Right ventricle myocardium superior (tissue), 1 donor: ENCODE measurements at places on chromosomes 5 and 9.

DNA sequence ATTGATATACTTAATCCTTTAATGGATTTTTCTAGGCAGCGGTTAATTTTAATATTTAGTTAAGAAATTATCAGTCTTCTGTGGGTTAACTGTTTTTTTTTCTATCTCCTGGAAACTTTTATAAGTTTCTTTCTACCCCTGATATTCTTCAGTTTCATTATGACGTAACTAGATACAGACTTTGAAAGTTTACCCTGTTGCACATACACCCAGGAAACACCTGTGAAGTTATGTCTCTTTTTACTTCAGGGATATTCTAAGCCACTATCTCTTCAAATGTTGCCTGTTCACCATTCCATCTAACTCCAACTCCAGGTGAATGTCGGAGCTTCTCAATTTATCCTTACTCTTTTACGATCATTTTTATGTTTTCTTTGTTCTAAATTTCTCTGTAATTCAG, 329.0 kb downstream of the ICE1 start:
- no peak for DNase-seq

GRCh38 chr5:168752012-168752411, 172.8 kb upstream of the PANK3 start:
- DNase-seq, result no peak

- no peak for DNase-seq
These were observed 82.3 kb downstream of the CRB2 start for GRCh38 chr9:123438321-123438720.

- no peak for DNase-seq
These were observed 6.6 kb downstream of the FBXW11 start for GRCh38 chr5:171999877-172000276.

- DNase-seq, result no peak
These were observed 103.7 kb downstream of the ARL15 start for GRCh38 chr5:54206580-54207229.

DNA sequence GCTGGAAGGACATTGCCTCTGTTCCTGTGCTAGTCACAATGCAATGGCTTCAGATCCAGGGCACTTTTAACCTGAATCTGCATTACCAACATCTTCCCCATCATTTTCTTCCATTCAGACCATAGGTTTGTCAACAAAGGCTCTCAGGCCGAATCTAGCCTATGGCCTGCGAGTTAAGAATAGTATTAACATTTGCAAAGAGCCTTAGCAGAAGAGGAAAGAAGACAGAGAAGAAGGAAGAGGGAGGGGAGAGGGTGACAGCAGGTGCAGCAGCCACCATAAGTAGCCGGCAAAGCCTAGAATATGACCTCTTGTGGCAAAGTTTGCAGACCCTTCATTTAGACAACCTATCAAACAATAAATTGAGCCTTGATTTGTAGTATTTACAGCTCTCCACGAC, 32.6 kb downstream of the BARX1 start:
- DNase-seq, result no peak

DNA sequence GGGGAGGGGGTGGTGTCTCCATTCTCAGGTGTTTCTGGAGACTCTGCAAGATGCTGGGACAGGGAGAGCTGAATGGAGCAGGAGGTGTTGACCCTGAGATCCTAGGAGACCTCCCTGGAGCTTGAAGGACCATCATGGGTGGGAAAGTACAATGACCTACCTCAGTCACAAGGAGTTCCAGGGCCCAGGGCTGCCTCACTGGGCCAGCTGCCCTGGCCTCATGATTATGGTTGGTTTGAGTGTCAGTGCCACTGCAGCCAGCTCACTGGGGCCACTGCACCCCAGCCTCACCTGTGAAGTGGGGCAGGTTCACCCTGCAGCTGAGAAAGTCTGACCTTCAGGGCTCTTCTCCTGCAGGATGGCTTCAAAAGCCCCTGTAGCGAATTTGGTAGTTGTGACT, 372.5 kb downstream of the IRX2 start:
- no peak for DNase-seq

- DNase-seq, result no peak
These were observed 373.6 kb upstream of the SGCD start for GRCh38 chr5:155953335-155953734.

GRCh38 chr5:74552101-74552500, 88.4 kb downstream of the ENC1 start:
- DNase-seq, result no peak

GRCh38 chr9:114790521-114790920, 15.3 kb downstream of the TNFSF15 start:
- no peak for DNase-seq

GRCh38 chr5:61501971-61502370, 169.9 kb downstream of the ZSWIM6 start:
- no peak for DNase-seq

GRCh38 chr5:32278406-32278805, 34.3 kb downstream of the MTMR12 start:
- no peak for DNase-seq

DNA sequence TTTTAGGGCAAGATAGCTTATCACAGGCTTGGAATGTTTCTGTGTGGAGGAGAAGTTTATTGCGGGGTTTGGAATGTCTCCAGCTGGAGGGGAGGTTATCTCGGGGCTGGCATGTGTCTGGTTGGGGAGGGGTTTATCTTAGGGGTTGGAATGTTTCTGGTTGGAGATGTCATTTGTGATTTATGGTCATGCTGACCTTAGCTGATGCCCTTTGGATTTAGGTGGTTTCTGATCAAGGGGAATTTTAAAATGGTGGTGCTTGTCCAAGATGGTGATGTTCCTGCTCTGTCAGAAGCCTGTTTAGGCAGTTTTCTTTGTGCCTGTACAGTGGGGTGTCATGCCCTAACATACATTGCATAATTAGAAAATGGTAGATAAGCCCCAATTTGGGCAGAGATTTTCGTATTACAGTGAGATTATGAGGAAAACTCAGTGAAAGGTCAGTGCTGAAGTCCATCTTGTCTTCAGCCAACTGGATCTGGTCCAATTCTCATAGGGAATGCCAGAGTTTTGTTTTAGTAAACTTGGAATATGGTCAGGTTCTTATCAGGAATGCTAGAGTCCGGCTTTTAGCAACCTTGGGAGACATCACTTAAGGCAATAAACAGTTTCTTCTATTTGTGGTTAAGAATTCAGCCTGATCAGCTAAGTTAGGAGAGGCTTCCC, 14.3 kb downstream of the CDK20 start:
- DNase-seq, result no peak
